ENCODE measurements at places on chromosomes 1 and 21. TPM values are rescaled to one million over a fixed set of nuclear protein-coding genes. Genes with fewer than 3 reads are reported as not detected.

DNA sequence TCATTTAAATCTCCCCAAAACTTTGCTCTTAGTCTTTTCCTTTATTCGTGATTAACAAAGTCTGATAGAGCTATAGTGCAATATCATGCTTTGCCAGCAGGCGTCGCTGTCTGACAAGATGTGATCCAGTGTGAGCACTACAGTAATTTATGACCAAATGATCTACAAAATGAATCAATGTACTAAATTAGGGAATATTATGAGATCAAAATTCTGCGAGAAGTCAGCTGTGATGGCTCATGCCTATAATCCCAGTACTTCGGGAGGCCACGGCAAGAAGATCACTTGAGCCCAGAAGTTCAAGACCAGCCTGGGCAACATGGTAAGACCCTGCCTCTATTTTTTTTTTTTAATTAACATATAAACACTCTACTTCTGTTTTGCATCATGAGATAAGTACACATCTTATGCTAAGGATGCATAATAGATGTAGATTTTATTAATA lies 3.6 kb upstream of the SPSB1 start:
- DNase-seq = peak; percentile 71
- H3K4me3 ChIP-seq = no peak overlapping the region
- peak overlapping the region; percentile 75 for H3K27ac ChIP-seq
- no peaks in the 10 kb centered on the region for H3K27me3 ChIP-seq
- H3K36me3 ChIP-seq = no peaks in the 10 kb centered on the region

- H3K4me1 ChIP-seq = peaks cover 56% of the 10 kb centered on the region
- DNase-seq = peak; percentile 66
- no peaks in the 10 kb centered on the region for H3K36me3 ChIP-seq
- H3K4me3 ChIP-seq = no peak overlapping the region
- H3K27me3 ChIP-seq = no peaks in the 10 kb centered on the region
These were observed 3.3 kb upstream of the IRF2BP2 start for GRCh38 chr1:234613128-234613875.

DNA sequence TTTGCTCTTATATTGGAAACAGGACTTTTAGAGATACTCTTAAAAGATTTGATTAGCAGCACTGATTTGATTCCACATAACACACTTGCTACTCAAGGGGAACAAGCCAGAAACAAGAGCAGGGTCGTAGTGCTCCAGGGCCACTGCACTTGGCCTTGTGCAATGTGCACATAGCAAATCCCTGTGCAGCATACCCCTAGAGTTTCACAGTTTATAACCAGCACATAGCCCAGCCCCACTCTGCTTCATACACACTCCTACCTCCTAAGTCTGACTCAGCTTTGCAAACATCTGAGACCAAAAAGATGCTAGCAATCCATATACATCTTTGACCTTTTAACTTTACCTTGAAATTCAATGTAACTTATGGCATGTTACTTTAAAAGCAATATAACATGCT lies 157.6 kb downstream of the VAV3 start:
- H3K27me3 ChIP-seq = peaks cover 3% of the 10 kb centered on the region
- no peak overlapping the region for H3K27ac ChIP-seq
- H3K36me3 ChIP-seq = no peaks in the 10 kb centered on the region
- H3K4me1 ChIP-seq = no peaks in the 10 kb centered on the region
- no peak overlapping the region for H3K4me3 ChIP-seq

DNA sequence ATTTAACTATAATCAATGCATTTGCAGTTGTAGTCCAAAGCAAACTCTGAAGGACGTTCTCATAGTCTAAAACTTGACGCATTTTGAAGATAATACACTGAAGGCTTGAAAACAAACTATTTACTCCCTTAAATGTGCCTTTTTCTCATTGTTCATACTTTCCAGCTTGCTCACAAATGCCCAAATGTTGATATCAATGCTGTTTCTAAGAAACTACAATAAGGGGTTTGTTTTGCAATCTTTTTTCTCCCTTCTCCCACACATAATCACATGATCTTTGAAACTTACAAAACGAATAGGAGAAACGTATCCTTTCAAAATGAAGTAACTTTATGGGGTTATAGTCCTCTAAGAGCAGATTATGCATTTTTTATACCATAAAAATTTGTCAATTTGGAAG lies 508.7 kb downstream of the DPYD start:
- H3K36me3 ChIP-seq = no peaks in the 10 kb centered on the region
- H3K27me3 ChIP-seq = no peaks in the 10 kb centered on the region
- no peak overlapping the region for H3K27ac ChIP-seq
- H3K4me1 ChIP-seq = no peaks in the 10 kb centered on the region
- no peak for DNase-seq

DNA sequence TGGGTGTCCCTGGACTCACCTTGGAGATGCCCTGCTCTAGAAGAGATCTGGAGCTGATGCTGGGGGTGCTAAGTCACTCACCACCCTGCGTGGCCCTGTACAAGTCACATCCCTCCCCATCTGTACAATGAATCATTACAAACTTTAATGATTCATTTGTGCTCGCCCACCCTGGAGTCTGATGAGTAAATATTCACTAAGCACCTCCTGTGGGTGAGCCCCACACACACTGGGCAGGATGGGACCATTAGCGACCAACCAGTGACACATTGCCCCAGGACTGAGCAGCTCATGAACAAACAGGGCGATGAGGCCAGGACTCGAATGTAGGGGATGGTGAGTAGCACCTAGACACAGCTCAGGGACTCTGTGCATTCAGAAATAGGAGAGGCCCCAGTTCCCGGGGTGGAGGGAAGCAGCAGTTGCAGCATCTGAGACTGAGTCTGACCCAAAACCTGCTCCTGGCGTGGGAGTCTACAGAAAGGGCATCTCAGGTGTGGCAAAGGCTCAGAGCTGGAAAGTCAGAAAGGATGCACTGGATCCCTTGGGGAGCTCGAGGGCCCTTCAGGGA lies 18.1 kb upstream of the PDZK1IP1 start:
- DNase-seq = no peak
- H3K4me3 ChIP-seq = no peak overlapping the region
- H3K27me3 ChIP-seq = peaks cover 29% of the 10 kb centered on the region
- H3K27ac ChIP-seq = no peak overlapping the region
- H3K36me3 ChIP-seq = no peaks in the 10 kb centered on the region

GRCh38 chr1:98502937-98503336 lies 158.6 kb upstream of the SNX7 start:
- no peak overlapping the region for H3K27ac ChIP-seq
- no peaks in the 10 kb centered on the region for H3K4me1 ChIP-seq
- H3K36me3 ChIP-seq = no peaks in the 10 kb centered on the region
- no peaks in the 10 kb centered on the region for H3K27me3 ChIP-seq
- H3K4me3 ChIP-seq = no peak overlapping the region
- no peak for DNase-seq

- no peak overlapping the region for H3K27ac ChIP-seq
- no peaks in the 10 kb centered on the region for H3K36me3 ChIP-seq
- no peaks in the 10 kb centered on the region for H3K27me3 ChIP-seq
- no peaks in the 10 kb centered on the region for H3K4me1 ChIP-seq
- H3K4me3 ChIP-seq = no peak overlapping the region
These were observed 194.6 kb downstream of the ST6GALNAC3 start for GRCh38 chr1:76269155-76269554.

DNA sequence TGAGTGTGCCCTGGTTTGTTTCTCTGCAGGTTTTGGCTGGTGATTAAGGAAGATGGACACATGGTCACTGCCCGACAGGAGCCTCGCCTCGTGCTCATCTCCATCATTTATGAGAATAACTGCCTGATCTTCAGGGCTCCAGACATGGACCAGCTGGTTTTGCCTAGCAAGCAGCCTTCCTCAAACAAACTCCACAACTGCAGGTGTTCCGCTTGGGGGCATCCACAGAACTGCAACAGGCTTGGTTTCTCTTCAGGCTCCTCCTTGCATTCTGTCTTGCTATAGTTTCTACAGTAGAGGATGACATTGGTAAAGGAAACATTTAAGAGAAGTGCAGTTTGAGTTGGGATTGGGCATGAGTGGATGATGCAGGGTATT lies 6.8 kb downstream of the MTARC2 start:
- no peak for DNase-seq
- no peaks in the 10 kb centered on the region for H3K36me3 ChIP-seq
- no peak overlapping the region for H3K27ac ChIP-seq
- no peak overlapping the region for H3K4me3 ChIP-seq

GRCh38 chr1:153833171-153833570 lies 58.0 kb downstream of the SLC27A3 start:
- no peaks in the 10 kb centered on the region for H3K36me3 ChIP-seq
- no peaks in the 10 kb centered on the region for H3K27me3 ChIP-seq
- no peak overlapping the region for H3K4me3 ChIP-seq
- no peak for DNase-seq

DNA sequence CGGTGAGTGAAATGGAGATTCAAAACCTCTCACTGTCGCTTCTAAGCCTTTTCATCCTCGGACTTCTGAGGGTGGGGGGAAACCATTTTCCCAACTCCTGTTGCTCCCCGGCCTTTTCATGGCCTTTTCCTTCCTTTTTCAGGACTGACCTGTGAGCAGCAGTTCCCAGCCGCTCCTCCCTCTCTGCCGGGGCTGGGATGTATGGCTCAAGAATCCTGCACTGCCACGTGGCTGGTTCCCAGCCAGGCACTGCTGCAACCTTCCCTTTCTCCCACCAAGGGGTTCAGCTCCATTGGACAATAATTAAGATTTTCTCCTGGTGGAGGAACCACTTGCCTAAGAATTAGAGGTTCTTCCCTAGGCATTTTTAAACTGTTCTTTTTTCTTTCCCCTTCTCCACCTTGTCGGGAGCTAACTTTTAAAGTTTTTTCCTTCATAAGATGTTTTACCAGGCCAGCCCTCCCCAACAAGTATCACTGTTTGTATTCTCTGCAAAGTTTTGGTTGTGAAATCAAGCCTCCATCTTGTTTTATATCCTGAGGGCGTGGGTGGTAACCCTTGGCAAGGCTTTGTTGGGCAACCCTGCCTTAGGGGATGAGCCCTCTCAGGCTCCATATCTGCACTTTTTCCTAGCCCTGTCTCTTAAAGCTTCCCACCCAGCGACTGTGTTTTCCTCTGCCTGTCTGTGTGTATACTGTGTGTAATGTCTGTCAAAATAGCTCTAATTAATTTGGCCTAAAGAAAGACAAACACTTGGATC lies 1166.6 kb upstream of the ADGRL2 start:
- H3K4me3 ChIP-seq = no peak overlapping the region
- no peak for DNase-seq
- H3K36me3 ChIP-seq = no peaks in the 10 kb centered on the region

- H3K27me3 ChIP-seq = no peaks in the 10 kb centered on the region
- H3K36me3 ChIP-seq = no peaks in the 10 kb centered on the region
- H3K4me3 ChIP-seq = no peak overlapping the region
- no peak for DNase-seq
These were observed 178.7 kb upstream of the RUNX1 start for GRCh38 chr21:35227786-35228185.

GRCh38 chr1:107057197-107058133 lies 991 bp downstream of the PRMT6 start:
- H3K36me3 ChIP-seq = no peaks in the 10 kb centered on the region
- peak overlapping the region; percentile 97 for H3K4me3 ChIP-seq
- DNase-seq = peak; percentile 79
- peak overlapping the region; percentile 89 for H3K27ac ChIP-seq
- no peaks in the 10 kb centered on the region for H3K27me3 ChIP-seq

GRCh38 chr1:154707901-154708463 lies 100.0 kb upstream of the ADAR start:
- H3K36me3 ChIP-seq = no peaks in the 10 kb centered on the region
- no peaks in the 10 kb centered on the region for H3K4me1 ChIP-seq
- DNase-seq = no peak
- peaks cover 10% of the 10 kb centered on the region for H3K27me3 ChIP-seq
- H3K27ac ChIP-seq = no peak overlapping the region
- no peak overlapping the region for H3K4me3 ChIP-seq

GRCh38 chr1:181094416-181095212 lies 6.1 kb downstream of the IER5 start:
- peaks cover 52% of the 10 kb centered on the region for H3K4me1 ChIP-seq
- H3K36me3 ChIP-seq = no peaks in the 10 kb centered on the region
- no peaks in the 10 kb centered on the region for H3K27me3 ChIP-seq
- H3K4me3 ChIP-seq = no peak overlapping the region
- peak overlapping the region; percentile 78 for H3K27ac ChIP-seq

GRCh38 chr1:119968601-119969000 lies 72.3 kb upstream of the ADAM30 start:
- H3K36me3 ChIP-seq = no peaks in the 10 kb centered on the region
- no peak for DNase-seq
- no peaks in the 10 kb centered on the region for H3K27me3 ChIP-seq
- H3K27ac ChIP-seq = no peak overlapping the region

GRCh38 chr1:236916131-236916800 lies 88.0 kb downstream of the MT1HL1 start:
- no peak overlapping the region for H3K27ac ChIP-seq
- H3K27me3 ChIP-seq = no peaks in the 10 kb centered on the region
- H3K4me3 ChIP-seq = no peak overlapping the region
- H3K36me3 ChIP-seq = no peaks in the 10 kb centered on the region
- H3K4me1 ChIP-seq = no peaks in the 10 kb centered on the region

GRCh38 chr1:176954242-176954641 lies 210.3 kb downstream of the ASTN1 start:
- DNase-seq = no peak
- H3K36me3 ChIP-seq = no peaks in the 10 kb centered on the region
- H3K4me1 ChIP-seq = no peaks in the 10 kb centered on the region

- no peak for DNase-seq
- no peaks in the 10 kb centered on the region for H3K27me3 ChIP-seq
- no peaks in the 10 kb centered on the region for H3K36me3 ChIP-seq
- no peaks in the 10 kb centered on the region for H3K4me1 ChIP-seq
- no peak overlapping the region for H3K4me3 ChIP-seq
These were observed 67.5 kb upstream of the DUSP10 start for GRCh38 chr1:221809091-221810029.

DNA sequence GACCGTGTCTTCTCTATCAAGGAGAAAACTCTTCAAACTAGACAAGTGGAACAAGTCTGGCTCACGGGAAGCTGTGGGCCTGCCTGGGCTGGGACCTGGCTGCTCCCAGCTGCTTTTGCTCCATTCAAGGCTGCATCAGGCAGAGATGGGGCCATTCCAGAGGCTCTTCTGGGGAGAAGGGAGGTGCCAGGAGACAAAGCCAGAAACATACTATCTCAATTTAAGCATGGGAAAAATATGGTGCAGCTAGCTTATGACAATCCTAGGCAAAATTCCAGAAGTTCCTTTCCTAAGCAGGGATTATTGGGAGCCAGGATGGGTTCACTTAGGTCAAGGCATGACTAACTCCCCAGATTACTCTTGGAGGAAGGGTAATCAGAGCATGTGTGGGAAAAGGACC lies 90.8 kb upstream of the SLC2A1 start:
- H3K36me3 ChIP-seq = no peaks in the 10 kb centered on the region
- no peaks in the 10 kb centered on the region for H3K27me3 ChIP-seq
- no peak overlapping the region for H3K27ac ChIP-seq
- no peak overlapping the region for H3K4me3 ChIP-seq
- peak; percentile 39 for DNase-seq

- no peak overlapping the region for H3K4me3 ChIP-seq
- peak; percentile 84 for DNase-seq
- H3K36me3 ChIP-seq = no peaks in the 10 kb centered on the region
- H3K4me1 ChIP-seq = peaks cover 20% of the 10 kb centered on the region
- H3K27me3 ChIP-seq = no peaks in the 10 kb centered on the region
These were observed 72.2 kb upstream of the SELENON start for GRCh38 chr1:25727635-25728286.

- no peaks in the 10 kb centered on the region for H3K27me3 ChIP-seq
- H3K27ac ChIP-seq = peak overlapping the region; percentile 75
- peak; percentile 92 for DNase-seq
- no peak overlapping the region for H3K4me3 ChIP-seq
These were observed 5.1 kb downstream of the HSPB7 start for GRCh38 chr1:16012590-16013219.

SPRR2G gene
- not detected for total RNA-seq

SPOCD1 gene
- total RNA-seq = 1.4 TPM

OR14K1 gene
- total RNA-seq = not detected

SLC30A10 gene
- 14.1 TPM for total RNA-seq

SAMD13 gene
- total RNA-seq = 1.3 TPM

SVBP gene
- 38.0 TPM for total RNA-seq

CAMK2N1 gene
- total RNA-seq = 38.5 TPM

MPZ gene
- 0.80 TPM for total RNA-seq

GBP4 gene
- total RNA-seq = 3.9 TPM

PARS2 gene
- 4.8 TPM for total RNA-seq

All from hepatocyte (in vitro differentiated cells).